ENCODE measurements at places on chromosomes 3 and 15.

GRCh38 chr3:195873281-195873887 is 35.0 kb downstream of the TNK2 start:
- no peak for DNase-seq

DNA sequence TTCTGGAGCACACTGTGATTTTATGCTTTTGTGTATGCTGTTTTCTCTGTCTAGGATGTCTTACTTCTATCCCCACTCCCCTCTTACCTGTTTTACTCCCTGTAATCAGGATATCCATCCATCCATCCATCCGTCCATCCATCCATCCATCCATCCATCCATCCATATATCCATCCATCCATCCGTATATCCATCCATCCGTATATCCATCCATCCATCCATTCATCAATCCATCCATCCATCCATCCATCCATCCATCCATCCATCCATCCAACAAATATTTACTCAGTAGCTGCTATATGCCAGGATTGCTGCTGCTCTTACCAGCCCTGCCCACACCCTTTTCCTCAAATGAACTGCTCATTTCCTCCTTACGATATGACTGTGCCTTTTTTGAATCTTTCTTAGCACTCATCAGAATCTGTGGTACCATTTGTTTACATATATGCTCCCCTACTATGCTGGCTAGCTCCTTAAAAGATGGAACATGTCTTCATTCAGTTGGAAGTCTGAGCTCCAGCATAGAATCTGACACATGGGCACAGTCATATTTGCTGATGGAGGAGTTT is 35.2 kb downstream of the USP13 start:
- peak; percentile 13 for DNase-seq

GRCh38 chr3:173396191-173397041 is 1.1 kb upstream of the NLGN1 start:
- peak; percentile 25 for DNase-seq

- peak; percentile 69 for DNase-seq
Measured at GRCh38 chr3:172201136-172201869, 161.9 kb downstream of the FNDC3B start.

GRCh38 chr3:112092496-112093179 is 6.4 kb downstream of the C3orf52 start:
- peak; percentile 20 for DNase-seq

DNA sequence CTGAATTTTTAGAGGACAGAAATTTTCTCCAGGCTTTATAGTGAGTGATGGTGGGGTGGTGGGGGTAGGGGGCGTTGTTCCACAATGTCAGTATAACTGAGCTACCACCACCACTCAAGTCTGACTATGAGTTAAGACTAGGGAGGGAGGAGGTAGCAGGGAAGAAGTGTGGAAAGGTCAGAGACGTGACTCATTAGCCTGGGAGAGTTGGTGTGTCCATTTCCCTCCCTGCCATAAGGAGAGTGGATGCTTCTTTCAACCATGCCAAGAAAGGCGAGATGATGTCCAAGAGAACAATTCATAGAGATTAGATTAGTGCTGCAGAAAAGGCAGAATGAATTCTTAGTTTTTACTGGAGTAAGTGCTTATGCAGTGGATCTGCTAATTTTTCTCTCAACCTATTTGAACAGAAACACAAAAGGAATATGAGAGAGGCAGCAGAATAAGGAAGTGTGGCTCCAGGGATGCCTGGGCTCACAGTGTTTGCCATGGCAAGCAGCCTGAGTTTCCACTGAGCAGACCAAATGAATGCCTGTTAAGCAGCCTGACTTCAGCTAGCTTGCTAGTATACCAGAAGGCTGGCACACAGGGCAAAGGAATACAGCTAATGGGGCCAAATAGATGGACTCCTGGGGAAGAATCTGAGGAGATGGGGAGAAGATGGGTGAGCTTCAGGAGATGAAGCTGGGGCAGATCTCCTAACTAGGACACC is 708.9 kb downstream of the NTRK3 start:
- DNase-seq: peak; percentile 18

GRCh38 chr15:81013396-81013929 is 12.7 kb downstream of the TLNRD1 start:
- DNase-seq: no peak

- no peak for DNase-seq
Measured at GRCh38 chr3:22585911-22586310, 617.2 kb upstream of the UBE2E2 start.

DNA sequence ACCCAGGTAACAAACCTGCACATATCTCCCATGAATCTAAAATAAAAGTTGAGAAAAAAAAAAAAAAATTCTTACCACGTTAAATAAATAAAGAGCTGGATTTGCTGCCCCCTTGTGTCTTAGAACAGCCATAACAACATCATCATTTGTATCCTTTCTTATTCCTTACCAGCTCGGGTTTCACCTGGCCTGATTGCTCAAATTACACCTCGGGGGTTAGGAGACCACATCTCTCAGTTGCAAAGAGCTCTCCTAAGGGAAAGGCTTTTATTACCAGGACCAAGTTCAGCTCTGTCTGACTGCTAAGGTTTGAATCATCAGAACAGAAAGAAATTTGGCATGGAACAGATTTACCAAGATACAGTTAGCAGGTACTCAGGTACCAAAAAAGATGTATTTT is 25.8 kb upstream of the RPL39L start:
- peak; percentile 74 for DNase-seq

DNA sequence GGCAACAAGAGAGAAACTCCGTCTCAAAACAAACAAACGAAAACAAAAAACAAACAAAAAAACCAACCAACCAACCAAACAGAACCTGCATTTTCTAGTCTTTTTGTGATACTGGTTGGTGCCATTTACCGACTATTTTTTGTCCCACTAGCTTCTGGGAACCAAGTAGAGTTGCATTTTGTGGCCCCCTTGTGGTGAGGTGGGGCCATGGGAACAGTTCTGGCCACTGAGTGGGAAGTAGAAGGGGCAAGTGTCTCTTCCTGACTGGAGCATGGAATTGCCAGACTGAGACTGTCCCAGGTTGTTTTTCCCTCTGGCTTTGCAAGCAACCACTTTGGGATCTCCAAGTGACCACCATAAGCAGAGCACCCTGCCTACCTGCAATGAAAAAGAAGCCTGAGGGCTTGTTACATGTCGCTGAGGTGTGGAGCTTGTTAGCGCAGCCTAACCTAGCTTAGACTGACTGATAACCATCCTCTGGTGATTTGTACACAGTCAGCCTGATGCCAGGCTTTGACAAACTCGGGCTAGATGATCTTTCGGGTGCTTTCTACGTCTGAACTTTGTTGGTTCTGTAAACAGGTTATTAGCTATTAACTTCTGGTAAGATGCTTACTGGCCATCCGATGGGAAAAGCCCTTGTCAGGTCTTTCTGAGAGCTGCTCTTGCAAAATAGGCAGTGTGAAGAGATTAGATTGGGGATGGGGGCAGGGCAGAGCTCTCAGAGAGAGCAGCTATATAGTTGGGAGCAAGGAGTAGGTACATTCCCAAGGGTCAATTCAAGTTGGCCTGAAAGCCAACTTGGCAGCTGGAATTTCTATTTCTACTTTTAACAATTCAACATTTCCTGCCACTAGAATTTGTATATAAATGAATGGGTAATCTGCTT is 172.2 kb downstream of the SSR3 start:
- DNase-seq: peak; percentile 66

- DNase-seq: no peak
Measured at GRCh38 chr3:38588995-38589937, 60.2 kb downstream of the SCN5A start.

DNA sequence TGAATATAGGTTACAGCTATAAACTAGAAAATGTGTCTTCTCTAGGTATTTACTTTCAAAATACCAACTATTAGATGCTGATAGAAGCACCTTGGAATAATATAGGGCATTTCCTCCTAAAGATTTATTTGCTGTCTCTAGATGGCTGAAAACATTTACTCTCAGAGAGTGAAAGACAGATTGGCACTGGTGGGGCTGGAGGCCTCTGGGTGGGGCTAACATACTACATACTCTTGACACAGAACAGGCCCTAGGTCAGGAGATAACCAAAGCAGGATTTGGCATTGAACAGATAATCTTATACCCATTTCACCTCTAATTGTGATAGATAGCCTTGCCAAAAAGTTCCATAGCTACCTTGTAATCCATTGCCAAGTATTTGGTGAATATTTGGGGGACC is 253.3 kb upstream of the TBC1D5 start:
- DNase-seq: no peak

DNA sequence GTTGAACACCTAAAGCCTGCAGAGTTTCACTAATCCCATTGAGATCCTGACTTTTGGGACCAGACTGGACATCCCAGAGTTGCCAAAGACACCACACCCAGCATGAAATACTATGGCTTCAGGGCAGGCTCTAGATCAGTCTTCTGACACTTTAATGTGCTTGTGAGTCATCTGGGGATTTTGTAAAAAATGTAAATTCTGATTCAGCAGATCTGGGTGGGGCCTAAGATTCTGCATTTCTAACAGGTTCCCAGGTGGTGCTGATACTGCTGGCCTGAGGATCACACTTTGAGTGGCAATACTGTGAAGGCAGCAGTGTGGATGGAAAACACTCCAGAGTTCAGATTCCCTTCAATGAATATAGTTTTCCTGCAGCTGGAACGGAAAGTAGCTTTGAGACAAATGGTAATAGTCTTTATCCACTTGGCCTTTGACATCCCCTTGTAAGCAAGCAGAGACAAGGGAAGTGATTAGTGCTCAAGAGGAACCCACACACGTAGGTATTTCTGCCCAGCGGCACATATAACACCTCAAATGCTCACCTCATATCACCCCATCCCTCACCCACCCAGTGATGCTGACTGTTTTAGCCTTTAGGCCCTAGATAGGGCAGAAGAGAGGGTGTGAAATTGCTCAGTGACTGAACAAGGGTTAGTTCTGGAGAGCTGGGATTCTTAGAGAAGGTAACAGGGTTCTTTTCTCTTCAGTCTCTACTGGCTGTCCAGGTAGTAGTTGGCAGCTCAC is 51.5 kb upstream of the GSK3B start:
- peak; percentile 88 for DNase-seq

DNA sequence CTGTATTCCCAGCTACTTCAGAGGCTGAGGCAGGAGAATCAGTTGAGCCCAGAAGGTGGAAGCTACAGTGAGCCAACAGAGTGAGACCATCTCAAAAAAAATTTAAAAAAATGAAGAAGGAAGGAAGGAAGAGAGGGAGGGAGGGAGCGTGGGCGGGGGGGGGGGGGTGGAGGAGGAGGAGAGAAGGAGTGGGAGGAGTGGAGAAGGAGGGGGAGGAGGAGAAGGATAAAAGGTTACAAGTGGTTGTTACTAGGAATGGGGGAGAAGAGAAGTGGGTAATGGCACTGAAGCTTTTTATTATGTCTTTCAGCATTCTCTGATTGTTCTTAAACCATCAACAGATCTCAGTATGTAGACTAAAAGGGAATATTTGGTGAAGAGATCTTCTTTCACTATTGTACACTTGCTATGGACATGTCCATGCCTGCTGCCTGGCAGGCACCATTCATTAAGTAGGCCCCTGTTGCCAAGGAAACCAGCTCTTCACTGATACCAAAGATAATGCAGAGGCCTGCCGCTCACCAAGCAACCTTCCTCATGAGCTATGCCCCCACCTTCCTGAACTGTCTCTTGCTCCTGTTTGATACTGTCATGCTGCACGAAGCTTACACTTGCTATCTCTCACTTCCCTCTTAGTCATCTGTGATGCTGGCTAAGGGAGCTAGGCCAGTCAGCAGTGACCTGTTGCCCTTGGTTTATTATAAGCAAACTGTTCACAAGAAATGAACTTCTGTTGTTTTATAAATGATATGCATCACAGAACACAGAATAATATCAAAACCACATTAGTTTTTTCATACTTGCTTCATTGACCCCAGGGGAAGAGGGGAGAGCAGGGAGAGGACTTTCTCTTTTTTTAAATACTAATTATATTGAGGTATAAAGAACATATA is 23.1 kb downstream of the EPM2AIP1 start:
- peak; percentile 85 for DNase-seq

GRCh38 chr15:37891766-37892368 is 42.6 kb upstream of the TMCO5A start:
- peak; percentile 79 for DNase-seq

DNA sequence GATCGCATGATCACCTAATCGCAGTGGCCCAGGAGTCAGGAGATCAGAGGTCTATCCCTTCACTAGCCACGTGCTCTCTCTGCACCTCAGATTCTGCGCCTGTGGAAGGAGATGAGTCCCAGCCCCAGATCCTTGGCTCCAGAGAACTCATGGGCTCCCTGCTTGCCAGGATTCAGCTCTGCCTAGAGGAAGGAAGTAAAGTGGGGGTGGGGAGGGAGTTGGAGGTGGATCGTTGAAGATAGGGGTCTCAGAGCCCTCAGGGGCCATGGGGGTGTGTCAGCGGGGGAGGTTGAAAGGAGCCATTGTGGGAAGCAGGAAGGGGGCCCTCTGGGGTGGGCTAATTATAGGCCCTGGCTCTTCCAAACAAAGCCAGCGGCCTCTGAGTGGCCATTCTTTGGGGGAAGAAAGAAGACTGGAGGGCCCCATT is 11.3 kb upstream of the STRA6 start:
- no peak for DNase-seq

- DNase-seq: no peak
Measured at GRCh38 chr3:12452361-12453330, 31.6 kb upstream of the TSEN2 start.

DNA sequence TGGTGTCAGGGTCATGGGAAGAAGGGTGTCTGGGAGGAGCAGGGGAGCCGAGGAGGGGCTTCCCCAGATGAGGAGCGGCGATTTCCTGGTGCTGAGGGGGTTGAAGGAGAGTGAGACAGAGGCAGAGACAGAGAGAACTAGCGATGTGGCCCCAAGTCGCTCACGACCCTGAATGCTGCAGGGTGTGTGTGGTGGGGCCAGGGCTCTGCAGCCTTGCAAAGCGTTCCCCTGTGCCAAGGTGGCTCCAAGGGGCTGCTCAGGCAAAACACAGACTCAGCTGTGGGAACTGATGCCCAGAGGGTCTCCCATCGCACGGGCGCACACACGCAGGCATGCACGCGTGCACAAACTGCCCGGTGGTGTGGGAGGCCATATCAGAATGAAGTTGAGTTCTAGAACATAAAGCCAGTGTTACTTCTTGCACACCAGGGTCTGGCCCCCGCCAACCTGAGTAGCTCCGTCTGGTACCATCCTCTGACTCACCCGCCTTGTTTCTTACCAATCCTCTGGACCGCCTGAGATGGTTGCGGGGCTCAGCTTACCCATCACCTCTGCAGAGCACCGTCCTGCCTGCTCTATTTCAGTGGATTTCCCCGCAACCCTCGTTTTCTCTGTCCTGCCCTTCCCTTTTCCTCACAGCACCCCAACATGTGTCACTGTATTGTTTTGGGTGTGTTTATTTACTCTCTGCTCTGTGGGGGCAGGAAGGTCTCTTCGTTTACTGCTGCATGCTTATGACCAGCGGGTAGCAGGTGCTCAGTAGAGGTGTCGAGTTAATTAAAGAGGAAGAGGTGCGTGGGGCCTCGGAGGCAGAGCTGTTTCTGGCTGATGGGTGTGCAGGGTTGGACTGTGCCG is 4.5 kb downstream of the MELTF start:
- no peak for DNase-seq

DNA sequence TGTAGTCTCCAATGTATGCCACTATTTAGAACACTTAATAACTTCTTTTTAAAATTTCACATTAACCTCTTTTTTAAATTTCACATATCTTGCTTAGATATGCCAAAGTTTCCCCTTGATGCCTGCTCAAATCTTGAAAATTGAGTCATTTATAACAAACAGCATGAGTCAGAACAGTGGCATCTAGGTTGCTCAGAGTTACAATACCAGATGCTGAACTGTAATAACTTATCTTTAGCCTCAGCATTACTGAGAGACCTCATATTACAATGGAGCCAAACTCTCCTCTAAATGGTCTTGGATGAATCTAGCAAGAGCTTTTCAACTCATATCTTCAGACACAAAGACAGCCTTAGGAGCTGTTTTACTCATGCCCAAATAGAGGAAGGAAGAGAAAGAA is 439.3 kb upstream of the ARPP21 start:
- DNase-seq: peak; percentile 4
